GM23338 (cell line): ENCODE measurements at places on chromosomes 3 and 15. TPM values are rescaled to one million over a fixed set of nuclear protein-coding genes. Genes with fewer than 3 reads are reported as not detected.

SLC9C1 gene
- polyA plus RNA-seq, result 0.66 and 1.8 TPM in 2 replicates

RFTN1 gene
- 3.3 and 4.6 TPM in 2 replicates for polyA plus RNA-seq

GOLGA6B gene
- polyA plus RNA-seq, result 0.65 TPM in 1 of 2 replicates, not detected in the other

C3orf85 gene
- polyA plus RNA-seq, result not detected in 2 replicates

IL17RE gene
- 1.0 and 1.1 TPM in 2 replicates for polyA plus RNA-seq

DYNC1LI1 gene
- 41.7 and 48.0 TPM in 2 replicates for polyA plus RNA-seq

KNG1 gene
- 0.09 TPM in 1 of 2 replicates, not detected in the other for polyA plus RNA-seq

CLRN1 gene
- polyA plus RNA-seq, result 0.45 and 0.47 TPM in 2 replicates

DGKG gene
- polyA plus RNA-seq, result 0.17 and 0.31 TPM in 2 replicates

RBP2 gene
- polyA plus RNA-seq, result not detected in 2 replicates

CCDC9B gene
- 0.18 and 0.23 TPM in 2 replicates for polyA plus RNA-seq
